ENCODE measurements at places on chromosomes 3 and 15. TPM values are rescaled to one million over a fixed set of nuclear protein-coding genes. Genes with fewer than 3 reads are reported as not detected.

- no peak for DNase-seq
- H3K4me1 ChIP-seq = no peaks in the 10 kb centered on the region
- no peaks in the 10 kb centered on the region for H3K36me3 ChIP-seq
- H3K27ac ChIP-seq = no peak overlapping the region
- peaks cover 54% of the 10 kb centered on the region for H3K27me3 ChIP-seq
Observed at GRCh38 chr15:100834731-100835130, 44.9 kb upstream of the ALDH1A3 start.

DNA sequence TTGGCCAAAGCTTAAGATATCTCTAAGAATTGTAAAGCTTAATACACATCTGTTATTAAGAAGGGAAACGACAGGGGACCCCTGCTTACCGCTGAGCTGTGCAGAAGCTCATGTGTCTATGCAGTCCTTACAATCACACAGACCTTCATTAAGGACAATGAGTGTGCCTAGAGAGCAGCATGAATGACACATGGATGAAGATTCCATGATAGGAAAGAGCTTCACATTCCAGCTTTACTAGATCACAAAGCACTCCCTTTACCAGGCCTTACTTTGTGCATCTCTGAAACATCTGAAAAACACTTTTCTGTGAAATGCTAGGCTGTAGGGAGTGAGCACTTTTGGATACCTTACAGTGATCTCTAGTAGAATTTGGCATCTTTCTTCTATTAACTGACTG lies 32.0 kb downstream of the RNF168 start:
- no peak overlapping the region for H3K4me3 ChIP-seq
- no peak overlapping the region for H3K27ac ChIP-seq
- H3K27me3 ChIP-seq = no peaks in the 10 kb centered on the region
- peaks cover 7% of the 10 kb centered on the region for H3K36me3 ChIP-seq

DNA sequence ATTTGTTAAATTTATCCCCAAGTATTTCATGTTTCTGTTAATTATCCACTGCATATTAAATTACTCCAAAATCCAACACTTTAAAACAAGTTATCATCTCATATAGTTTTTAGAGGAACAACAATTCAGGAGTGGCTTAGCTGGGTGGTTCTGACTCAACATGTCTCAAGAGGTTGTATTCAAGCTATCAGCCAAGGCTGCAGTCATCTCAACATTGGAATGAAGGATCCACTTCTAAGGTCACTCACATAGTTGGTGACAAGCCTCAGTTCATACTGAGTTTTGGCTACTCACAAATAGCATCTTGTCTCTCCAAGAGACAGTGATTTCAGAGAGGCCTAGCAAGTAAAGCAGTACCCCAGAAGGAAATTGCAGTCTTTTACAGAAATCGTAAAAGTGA lies 134.7 kb downstream of the NR2E3 start:
- no peak for DNase-seq
- H3K4me3 ChIP-seq = no peak overlapping the region
- no peaks in the 10 kb centered on the region for H3K4me1 ChIP-seq
- H3K27ac ChIP-seq = no peak overlapping the region

DNA sequence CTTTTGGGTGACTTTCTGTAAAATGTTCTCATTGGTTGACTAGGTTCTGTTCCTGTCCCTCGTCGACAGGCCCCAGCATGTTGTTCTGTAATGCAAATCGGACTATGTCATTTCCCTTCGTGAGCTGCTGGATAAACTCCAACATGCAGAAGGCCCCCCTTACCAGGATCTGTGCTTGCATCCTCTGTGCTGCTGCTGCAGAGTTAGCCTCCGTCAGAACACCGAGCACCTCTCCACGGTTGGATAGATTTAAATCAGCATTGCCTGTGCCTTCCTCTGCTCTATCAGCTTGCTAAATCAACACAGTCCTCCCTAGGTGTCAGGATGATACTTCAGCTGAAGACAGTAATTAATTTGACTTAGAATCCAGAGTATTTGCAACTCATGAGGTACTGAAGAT lies 12.7 kb upstream of the MINDY4B start:
- H3K4me1 ChIP-seq = no peaks in the 10 kb centered on the region
- no peak for DNase-seq
- H3K27me3 ChIP-seq = peaks cover 4% of the 10 kb centered on the region
- no peaks in the 10 kb centered on the region for H3K36me3 ChIP-seq

DNA sequence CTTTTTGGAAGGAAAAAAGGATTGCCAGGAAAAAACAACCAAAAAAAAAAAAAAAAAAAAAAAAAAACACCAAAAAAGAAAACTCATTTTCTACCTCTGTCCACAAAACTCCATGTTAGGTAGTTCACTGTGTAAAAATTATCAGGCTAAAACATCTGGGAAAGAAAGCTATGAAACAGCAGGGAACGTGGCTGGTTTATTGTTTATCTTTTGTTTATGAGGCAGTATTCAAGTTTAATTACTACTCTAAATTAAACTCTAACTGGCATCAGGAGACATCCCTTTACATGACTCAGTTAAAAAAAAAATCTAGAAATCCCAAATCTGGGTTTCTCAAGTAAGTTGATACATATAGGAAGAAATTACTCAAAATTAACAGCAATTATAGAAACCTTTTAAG lies 21.8 kb downstream of the MEIS2 start:
- H3K36me3 ChIP-seq = no peaks in the 10 kb centered on the region
- H3K27me3 ChIP-seq = peaks cover 20% of the 10 kb centered on the region
- H3K4me1 ChIP-seq = no peaks in the 10 kb centered on the region
- no peak overlapping the region for H3K4me3 ChIP-seq
- DNase-seq = no peak

- H3K27me3 ChIP-seq = no peaks in the 10 kb centered on the region
- H3K4me3 ChIP-seq = no peak overlapping the region
- H3K27ac ChIP-seq = peak overlapping the region; percentile 84
- peaks cover 27% of the 10 kb centered on the region for H3K4me1 ChIP-seq
- DNase-seq = no peak
Observed at GRCh38 chr3:63895422-63896189, 16.6 kb downstream of the SCAANT1 start.

DNA sequence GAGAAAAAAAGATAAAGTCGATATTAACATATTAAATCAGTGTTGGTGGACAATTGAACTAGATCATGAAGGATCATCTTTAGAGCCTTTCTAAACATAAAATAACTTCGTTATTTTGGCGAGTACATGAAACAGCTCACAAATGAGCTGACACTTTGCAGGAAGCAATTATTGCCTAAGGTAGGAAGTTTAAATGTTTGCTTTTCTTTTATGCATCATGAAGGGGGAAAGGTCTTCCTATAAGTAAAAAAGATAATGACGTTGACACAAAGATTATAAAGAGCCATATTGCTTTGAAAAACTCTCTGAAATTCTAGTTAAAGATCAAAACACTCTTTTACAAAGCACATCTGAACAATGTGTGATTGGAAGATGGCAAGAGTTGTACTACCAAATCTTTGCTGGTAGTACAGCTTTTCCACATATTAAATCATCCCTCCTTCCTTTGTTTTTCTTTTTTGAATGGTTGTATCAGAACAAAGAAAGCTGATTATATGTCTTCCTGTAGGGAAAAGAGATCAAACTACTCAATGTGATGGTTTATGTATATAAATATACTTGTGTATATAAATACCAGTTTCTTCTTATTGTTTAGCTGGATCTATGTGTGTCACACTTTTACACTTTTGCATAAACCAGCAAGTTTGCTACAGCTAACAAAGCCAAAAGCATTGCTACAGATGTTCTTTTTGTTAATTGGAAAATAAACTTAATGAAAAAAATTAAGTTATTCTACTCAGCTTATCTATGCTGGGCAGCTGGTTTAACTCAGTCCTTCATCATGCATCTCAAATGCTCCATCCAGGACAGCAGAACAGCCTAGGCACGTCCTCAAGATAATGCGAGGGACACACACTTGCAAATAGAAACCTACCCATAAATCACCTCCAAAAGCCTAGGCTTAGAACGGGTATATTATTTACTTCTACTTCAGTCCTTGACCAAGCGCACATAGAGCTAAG lies 850.8 kb upstream of the ROBO1 start:
- H3K4me3 ChIP-seq = no peak overlapping the region
- no peaks in the 10 kb centered on the region for H3K27me3 ChIP-seq
- H3K4me1 ChIP-seq = no peaks in the 10 kb centered on the region
- no peak for DNase-seq

GRCh38 chr3:179949412-179949811 lies 87.3 kb downstream of the PEX5L start:
- no peaks in the 10 kb centered on the region for H3K36me3 ChIP-seq
- no peaks in the 10 kb centered on the region for H3K4me1 ChIP-seq
- H3K4me3 ChIP-seq = no peak overlapping the region
- H3K27me3 ChIP-seq = peaks cover 11% of the 10 kb centered on the region
- DNase-seq = no peak
- H3K27ac ChIP-seq = no peak overlapping the region

- H3K27me3 ChIP-seq = no peaks in the 10 kb centered on the region
- no peak overlapping the region for H3K27ac ChIP-seq
- H3K4me3 ChIP-seq = no peak overlapping the region
- H3K4me1 ChIP-seq = peaks cover 31% of the 10 kb centered on the region
- H3K36me3 ChIP-seq = no peaks in the 10 kb centered on the region
- no peak for DNase-seq
Observed at GRCh38 chr3:58064923-58065638, 56.9 kb downstream of the FLNB start.

- DNase-seq = no peak
- H3K27ac ChIP-seq = no peak overlapping the region
Observed at GRCh38 chr3:278300-279064, 81.9 kb downstream of the CHL1 start.

DNA sequence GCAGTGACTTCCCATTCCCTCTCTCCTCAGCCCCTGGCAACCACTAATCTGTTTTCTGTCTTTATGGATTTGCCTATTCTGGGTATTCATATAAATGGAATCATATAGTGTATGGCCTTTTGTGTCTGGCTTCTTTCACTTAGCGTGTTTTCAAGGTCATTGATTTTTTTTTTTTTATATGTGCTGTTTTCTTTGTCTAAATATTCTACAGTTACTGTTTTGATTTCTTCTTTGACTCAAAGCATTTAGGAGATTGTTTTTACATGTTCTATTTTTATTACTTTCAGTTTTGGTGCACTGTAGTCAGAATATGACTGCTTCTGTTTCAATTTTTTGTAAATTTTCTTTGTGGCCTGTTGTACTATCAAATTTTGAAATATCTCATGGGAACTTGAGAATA lies 71.9 kb upstream of the RNU6-1 start:
- no peaks in the 10 kb centered on the region for H3K27me3 ChIP-seq
- no peaks in the 10 kb centered on the region for H3K4me1 ChIP-seq
- DNase-seq = no peak
- H3K27ac ChIP-seq = no peak overlapping the region
- H3K4me3 ChIP-seq = no peak overlapping the region

GRCh38 chr15:63491979-63492378 lies 12.4 kb upstream of the USP3 start:
- H3K4me1 ChIP-seq = peaks cover 64% of the 10 kb centered on the region
- no peak for DNase-seq
- no peak overlapping the region for H3K4me3 ChIP-seq
- H3K36me3 ChIP-seq = no peaks in the 10 kb centered on the region

DNA sequence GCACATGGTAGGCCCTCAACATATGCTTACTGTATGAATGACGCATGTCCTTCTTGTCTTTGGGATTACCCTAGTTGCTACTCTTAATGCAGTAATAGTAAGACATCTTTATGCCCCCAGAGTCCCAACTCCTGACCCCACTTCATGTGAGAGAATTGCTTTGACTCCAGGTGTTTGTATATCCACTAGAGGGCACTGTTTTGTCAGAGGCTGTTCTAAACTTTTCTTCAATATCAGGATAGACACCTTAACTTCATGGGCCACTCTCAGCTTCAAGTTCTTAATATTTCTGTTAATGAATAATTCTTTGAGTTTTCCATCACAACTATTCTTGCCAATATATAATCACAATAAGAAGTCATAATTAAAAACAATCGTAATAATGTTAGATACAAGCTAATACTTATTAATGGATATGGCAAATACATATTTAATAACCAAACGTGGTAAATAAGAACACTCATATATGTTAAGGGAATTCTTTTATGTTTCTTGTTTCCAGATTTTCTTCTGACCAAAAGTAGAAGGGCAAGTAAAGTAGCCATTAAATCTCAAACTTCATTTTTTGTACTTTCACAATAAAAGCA lies 337.2 kb upstream of the DNAJC19 start:
- peaks cover 2% of the 10 kb centered on the region for H3K27me3 ChIP-seq
- no peaks in the 10 kb centered on the region for H3K4me1 ChIP-seq
- H3K4me3 ChIP-seq = no peak overlapping the region
- DNase-seq = no peak
- H3K36me3 ChIP-seq = no peaks in the 10 kb centered on the region
- no peak overlapping the region for H3K27ac ChIP-seq

DNA sequence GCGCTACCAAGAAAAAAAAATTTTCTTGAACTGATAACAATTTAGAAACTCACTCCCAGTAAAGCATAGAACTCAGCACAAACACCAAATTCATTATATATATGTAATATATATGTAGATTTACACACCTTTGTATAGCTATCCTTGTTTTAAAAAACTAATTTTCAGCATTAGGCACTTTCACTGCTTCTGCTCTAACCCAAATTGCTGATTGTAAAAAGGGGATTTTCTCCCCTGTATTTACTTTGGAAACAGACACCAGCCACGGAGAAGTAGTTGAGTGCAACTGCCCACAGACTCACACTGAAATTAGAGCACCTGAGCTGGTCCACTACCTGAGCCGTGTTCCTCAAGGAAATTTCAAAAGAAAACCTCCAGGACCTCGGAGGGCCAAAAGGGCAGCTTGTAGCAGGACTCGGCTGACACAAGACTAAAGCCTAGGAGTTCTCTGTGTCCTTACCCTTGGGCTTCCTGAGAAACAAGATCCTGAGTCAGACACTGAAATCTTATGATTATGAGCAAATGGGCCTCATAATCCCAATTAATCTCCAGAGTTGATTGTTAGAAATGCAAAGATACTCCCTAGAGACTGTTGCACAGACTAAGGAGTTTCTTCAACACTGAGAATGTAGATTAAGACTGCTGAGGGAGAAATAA lies 106.0 kb downstream of the TNIK start:
- no peak for DNase-seq
- H3K4me3 ChIP-seq = no peak overlapping the region
- H3K27ac ChIP-seq = no peak overlapping the region
- H3K27me3 ChIP-seq = no peaks in the 10 kb centered on the region
- H3K4me1 ChIP-seq = peaks cover 73% of the 10 kb centered on the region

Gene CDC25A
- total RNA-seq = not detected

Gene UBE3A
- 146 TPM for total RNA-seq

Gene RTP3
- total RNA-seq = not detected

Gene SPTSSB
- total RNA-seq = not detected

Gene RPP25
- total RNA-seq = 3.8 TPM

Gene HGD
- 3.8 TPM for total RNA-seq

Gene CAPN3
- 20.0 TPM for total RNA-seq

Gene SLC24A1
- total RNA-seq = 6.6 TPM

Gene EXOSC7
- total RNA-seq = 46.7 TPM

All from naive thymus-derived CD8-positive, alpha-beta T cell (primary cell).